Activated CD4-positive, alpha-beta T cell treated with anti-CD3 and anti-CD28 coated beads, Interleukin-2, Interleukin-4, amounts not matched to agents 100 ng/mL and 50 ng/mL, durations not matched to agents 16 hours and 8 hours (primary cell): ENCODE measurements at places on chromosomes 16 and 17.

DNA sequence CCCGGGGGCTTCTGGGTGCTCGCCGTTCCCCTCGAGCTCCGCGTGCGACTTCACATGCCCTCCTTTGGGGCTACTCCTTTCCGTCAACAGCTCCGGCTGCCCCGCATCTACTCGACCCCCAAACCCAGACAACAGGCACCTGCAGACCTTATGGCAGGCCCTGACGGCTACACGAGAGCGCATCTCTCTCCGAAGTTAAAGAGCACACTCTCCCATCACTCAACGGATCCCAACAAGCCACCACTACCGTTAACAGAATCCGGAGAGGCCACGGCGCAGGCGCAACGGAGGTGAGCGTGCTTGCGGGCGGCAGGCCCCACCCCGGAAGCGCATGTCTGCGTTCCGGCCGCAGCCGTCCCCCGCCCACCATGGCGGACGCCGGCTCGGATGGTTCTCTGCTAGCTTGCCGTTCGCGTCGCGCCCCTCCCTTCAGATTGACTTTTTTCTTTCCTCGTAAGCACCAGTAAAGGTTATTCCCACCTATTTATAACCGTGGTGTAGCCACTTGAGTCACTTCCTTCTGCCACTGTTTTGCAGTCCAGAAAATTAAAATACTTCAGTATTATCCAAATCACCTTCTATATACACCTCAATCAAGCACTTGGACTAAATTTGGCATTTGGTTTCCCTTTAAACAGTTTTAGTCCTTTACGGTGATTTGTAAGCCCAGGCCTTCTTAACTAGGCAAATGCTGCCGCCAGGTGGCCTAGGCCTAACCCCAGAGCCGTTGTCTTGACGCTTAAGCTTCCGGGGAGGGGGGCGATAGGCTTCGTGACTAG is at the start of gene POLG2:
POLG2 (minus strand) TSS at position 269 of the 779 bp plus-strand sequence; CDS start at position 183, 86 bp downstream.
- peak; percentile 95 for DNase-seq

DNA sequence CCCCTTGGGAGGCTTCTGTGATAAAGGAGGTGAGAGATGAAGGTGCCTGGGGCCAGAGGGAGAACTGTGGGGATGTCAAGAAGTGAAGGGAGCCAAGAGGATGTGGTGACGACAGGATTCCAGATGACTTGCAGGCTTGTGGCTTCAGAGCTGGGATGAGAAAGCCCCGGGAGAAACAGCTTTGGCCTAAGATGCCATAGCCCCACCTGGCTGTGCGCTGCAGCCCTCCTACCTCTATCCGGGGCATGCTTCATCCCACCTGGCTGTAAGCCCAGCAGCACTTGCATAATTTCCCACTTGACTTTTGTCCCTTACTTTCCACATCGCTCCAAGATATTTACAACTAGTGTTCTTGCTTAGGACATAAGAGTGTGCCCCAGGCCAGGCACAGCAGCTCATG is 29.3 kb downstream of the GINS3 start:
- no peak for DNase-seq

DNA sequence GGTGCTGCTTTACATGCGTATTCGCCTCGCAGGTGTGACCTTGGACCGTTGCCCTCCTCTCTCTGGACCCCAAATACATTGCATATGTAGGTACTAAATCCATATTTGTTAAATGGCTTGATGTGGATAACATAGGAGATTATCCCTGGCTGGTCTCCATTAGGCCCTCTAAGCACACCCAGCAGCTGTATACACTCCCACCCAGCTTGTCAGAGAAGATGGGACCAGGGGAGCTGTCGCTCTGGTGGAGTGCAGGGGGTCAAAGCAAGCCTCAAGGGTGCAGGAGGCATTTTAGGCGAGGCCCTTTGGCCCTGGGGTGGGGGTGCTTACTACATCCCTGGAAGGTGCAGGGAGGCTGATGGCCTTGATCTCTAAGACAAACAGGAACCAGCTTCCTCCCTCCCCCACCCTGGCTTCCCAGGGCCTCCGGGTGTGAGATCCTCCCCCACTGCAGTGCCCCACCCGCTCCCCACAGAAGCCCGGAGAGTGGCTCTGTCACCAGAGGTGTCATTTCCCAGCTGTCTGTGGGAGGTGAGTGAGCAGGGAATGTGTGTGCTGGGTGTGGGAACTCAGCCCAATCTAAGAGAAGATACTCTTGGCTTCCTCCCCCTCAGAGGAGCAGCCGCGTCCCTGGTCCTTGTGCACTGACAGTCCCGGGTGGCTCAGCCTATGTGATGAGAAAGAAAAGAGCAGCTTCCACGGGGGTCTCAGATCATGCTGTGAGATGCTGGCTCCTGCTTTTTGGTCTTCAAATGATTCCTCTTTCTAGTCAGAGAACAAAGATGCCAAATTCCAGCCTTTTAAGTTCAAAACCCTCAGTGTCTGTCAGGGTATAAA is 1.4 kb upstream of the VAMP2 start:
- peak; percentile 78 for DNase-seq

- no peak for DNase-seq
Measured at GRCh38 chr17:77458202-77459017, 317.6 kb downstream of the SEC14L1 start.

DNA sequence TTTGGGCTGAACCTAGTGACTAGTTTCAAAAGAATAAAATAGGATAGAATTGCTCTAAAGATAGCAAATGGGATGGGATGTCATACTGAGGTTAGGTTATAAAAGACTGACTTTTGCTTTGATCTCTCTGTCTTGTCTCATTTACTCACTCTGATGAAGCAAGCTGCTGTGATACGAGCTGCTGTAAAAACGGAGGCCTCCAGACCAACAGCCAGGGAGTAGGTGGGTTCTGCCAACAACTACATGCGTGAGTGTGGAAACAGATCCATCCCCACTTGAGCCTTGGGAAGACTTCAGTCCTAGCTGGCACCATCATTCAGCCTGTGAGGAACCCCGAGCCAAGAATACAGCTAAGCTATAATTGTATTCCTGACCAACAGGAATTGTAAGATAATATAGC is 373.9 kb upstream of the CA10 start:
- no peak for DNase-seq

GRCh38 chr16:89863741-89864526 is 9.5 kb upstream of the TCF25 start:
- peak; percentile 60 for DNase-seq

- peak; percentile 41 for DNase-seq
Measured at GRCh38 chr16:12767897-12768296, 35.8 kb downstream of the CPPED1 start.

- no peak for DNase-seq
Measured at GRCh38 chr16:12062343-12063003, 85.9 kb downstream of the SNX29 start.
